ENCODE measurements at places on chromosomes 3 and 15.

DNA sequence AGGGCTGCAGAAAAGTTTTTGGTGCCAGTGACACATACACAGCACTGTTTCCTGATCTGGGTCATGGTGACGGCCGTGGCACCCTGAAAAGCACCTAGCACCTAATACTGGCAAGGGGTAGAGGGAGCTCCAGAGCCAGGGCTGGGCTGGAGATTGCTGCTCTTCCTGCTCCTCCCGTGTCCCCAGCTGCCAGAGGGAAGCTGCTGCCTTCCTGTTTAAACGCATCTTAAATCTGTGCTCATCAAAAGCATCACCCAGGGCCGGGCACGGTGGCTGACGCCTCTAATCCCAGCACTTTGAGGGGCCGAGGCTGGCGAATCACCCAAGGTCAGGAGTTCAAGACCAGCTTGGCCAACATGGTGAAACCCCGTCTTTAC, 156.7 kb upstream of the MEF2A start:
- peak; percentile 85 for DNase-seq

GRCh38 chr3:151923901-151924300, 50.5 kb downstream of the SUCNR1 start:
- no peak for DNase-seq

- no peak for DNase-seq
Measured at GRCh38 chr3:113804661-113805060, 33.9 kb upstream of the GRAMD1C start.

DNA sequence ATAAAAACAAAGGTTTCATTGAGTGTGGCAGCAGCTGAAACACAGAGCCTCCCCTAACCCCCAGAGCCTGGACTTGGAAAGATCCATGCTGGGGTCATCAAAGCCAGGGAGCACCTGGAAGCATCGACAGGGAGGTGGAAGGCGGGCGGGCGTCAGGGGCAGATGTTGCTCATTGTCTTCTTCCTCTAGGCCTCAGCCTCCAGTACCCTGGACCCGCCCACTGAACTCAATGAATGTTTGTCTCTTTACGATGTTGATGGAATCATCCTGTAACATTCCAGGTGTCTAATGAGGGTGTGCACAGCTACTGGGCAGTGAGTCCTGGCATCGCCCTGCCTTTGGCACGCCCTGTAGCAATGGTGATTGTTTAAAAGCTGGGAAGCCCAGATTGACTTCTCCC, 9.8 kb downstream of the GP5 start:
- no peak for DNase-seq

- DNase-seq: no peak
Measured at GRCh38 chr15:80480909-80481308, 76.7 kb downstream of the ARNT2 start.

DNA sequence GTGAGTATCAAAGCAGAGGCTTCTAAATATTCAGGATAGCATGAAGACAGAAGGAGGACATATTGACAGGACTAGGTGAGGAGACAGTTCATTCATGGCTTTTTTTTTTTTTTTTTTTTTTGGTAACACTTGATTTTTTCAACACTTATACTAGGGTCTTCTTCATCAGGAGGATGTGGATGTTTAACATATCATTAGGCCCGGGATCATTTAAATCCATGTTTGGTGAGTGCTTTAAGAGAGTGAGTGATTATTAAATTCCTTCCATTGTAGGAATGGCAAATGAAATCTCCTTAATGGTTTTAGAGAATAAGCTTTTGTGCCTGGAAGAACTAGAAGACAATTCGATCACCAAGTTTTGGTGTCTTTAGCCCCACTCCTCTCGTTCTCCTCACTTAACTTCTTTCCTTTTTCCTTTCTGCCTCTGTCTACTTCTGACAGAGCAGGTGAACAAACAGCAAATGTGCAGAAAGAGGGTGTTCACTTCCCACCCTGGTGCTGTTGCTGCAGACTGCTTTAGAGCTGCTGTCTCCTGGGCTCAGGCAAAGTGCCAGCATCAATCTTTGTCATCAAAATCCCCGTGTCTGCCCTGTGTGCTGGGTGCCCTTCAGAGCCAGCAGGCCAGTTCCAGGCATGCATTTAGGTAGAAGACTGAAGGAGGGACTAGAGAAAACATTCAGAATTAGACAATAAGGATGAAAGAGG, 35.6 kb upstream of the RAB11A start:
- DNase-seq: no peak

DNA sequence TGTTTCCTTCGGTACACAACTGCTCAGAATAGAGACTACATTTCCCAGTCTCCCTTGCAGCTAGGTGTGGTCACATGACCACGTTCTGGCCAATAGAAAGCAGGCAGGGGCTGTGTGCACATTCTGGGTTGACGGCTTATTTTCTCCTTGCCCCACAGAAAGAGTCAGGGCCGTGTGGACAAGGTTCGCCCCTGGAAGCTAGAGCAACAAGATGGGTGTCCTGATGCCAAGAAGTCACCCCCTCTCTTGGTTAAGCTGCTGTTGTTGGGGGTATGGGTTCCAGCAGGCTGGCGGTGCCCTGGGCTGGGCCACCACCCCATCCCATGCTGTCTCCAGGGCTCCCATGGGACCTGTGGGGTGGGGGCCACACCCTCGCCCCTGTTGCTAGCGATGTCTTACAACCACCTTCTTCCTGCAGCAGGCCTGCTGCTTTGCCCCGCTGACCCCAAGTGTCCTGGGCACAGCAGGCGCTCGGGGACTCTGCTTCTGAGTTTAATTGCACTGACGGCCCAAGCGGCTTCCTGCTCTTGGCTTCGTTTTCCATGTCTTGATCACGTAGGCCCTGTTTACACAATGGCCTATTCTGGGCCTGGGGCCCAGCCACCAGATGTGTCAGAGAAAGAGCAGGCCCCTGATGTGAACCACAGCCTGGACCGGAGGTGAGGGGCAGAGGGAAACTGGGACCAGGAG, 24.9 kb downstream of the ABTB1 start:
- DNase-seq: peak; percentile 49

GRCh38 chr3:125340121-125340520, 35.0 kb downstream of the ZNF148 start:
- DNase-seq: no peak

- DNase-seq: no peak
Measured at GRCh38 chr3:149010504-149010951, 19.2 kb downstream of the GYG1 start.

- DNase-seq: peak; percentile 39
Measured at GRCh38 chr3:97957617-97958311, 14.5 kb downstream of the RIOX2 start.

GRCh38 chr3:84836961-84837360, 121.8 kb upstream of the CADM2 start:
- DNase-seq: no peak

DNA sequence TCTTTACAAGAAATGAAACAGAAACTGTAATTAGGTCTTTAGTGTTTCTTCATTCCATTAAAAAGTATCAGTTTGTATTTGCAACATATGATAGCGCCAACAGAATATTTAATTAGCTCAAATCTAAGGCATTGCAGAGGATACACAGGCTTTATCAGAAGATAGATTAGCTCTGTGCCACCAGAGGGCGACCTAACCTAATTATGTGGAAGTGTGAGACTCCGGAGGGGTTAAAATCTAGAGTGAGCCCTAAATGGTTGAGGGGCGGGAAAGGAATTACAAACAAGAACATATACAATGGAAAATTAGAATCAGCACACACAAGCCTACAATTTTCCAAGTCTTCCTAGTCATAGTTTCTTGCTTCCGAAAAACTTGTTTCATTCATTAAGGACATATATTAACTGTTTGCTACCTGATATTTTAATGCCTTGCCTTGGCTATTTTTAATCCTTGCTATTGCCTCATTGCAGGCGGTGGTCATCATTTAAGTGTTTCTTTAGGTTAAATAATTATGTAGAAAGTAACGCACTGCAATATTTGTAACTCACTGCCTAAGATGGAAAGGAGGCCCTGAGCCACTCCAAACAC, 18.0 kb upstream of the RYR3 start:
- peak; percentile 42 for DNase-seq

DNA sequence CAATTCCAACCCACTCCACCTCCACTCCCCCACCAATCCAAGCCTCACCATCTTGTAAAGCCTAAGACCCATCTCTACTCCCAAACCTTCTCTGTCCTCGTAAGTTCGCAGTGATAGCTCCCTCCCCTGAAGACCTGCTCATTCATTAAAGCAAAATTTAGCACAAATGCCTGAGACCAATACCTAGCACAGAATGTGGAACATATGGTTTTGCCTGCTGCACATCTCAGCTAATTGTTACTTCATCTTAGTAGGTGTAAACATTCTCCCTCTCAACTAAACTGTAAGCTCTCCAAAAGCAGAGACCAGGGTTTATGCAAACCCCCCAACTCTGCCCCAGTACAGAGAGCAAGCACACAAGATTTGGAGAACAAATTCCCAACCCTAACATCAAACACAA, 20.5 kb downstream of the DCLK3 start:
- DNase-seq: no peak

DNA sequence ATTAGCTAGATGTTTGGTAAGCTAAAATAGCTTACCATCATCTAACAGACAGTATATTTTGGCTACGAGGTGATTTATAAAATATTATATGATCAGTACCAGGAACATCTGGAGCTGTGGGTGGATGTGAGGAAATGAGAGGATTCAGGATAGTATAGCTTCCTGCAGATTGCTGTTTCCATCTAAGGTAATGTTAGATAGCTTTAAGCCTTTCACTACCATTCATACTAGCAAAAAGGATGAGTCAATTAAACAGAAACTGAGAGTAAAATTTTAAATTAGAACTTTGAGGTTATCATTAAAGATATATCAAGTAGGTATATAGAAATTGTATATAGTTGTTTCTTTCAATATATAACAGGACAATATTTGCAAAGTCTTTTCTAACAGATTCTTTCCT, 8.0 kb downstream of the ZBTB20 start:
- DNase-seq: no peak

- no peak for DNase-seq
Measured at GRCh38 chr3:9074079-9074478, 110.8 kb upstream of the RAD18 start.

GRCh38 chr3:70065696-70066253, 66.2 kb downstream of the SAMMSON start:
- no peak for DNase-seq

- peak; percentile 28 for DNase-seq
Measured at GRCh38 chr15:67331676-67332075, 77.1 kb downstream of the IQCH start.

- no peak for DNase-seq
Measured at GRCh38 chr3:44120721-44121582, 120.7 kb upstream of the TOPAZ1 start.

- no peak for DNase-seq
Measured at GRCh38 chr15:90901175-90902039, 1.7 kb upstream of the MAN2A2 start.

GRCh38 chr3:83523470-83524073, 1435.2 kb upstream of the CADM2 start:
- peak; percentile 23 for DNase-seq

DNA sequence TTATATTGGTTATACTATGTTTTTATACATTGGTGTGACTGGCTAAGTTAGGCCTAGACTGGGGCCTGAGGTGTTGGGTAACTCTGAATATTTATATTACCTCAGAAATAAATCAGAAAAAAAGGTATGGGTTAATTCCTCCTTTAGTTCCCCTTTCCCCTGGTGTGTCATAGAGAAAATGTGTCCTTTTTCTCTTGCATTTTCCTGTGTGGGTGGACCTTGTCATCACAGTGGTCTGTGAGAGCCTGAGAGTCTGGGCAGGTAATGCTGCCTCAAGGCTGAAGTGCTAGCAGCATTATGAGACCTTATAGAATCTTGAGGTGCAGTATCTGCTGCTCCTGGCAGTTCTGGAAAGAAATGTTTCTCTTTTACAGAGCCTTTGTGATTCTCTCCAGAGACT, 69.7 kb downstream of the PCOLCE2 start:
- peak; percentile 30 for DNase-seq

DNA sequence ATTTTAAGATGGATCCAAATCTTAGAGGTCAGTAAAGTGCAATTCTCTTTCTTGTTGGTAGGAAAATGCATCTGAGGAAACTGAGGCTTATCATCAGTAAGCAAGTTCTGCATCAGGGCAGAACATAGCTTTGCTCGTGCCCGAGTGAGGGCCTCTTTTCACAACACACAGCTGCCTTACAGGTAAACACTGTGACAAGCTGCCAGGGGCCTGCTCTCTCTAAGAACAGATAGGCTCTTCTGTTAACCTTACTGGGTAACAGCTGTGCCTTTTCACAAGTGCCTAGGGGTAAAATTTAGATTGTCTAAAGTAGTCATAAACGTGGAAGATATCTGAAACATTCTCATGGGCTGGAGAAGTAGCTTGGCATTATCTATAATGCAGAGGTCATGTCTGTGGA, 118.1 kb downstream of the C3orf38 start:
- no peak for DNase-seq
